Activated T-helper 17 cell treated with anti-CD3 and anti-CD28 coated beads, Interleukin-2, amount 50 U/mL, for 72 hours (primary cell): ENCODE measurements at places on chromosomes 5 and 9.

- H3K4me3 ChIP-seq, result no peak overlapping the region
- H3K36me3 ChIP-seq, result no peaks in the 10 kb centered on the region
- no peak for ATAC-seq
- H3K4me1 ChIP-seq, result no peaks in the 10 kb centered on the region
- peaks cover 4% of the 10 kb centered on the region for H3K27me3 ChIP-seq
Measured at GRCh38 chr9:86801246-86801645, 146.1 kb downstream of the GAS1 start.

DNA sequence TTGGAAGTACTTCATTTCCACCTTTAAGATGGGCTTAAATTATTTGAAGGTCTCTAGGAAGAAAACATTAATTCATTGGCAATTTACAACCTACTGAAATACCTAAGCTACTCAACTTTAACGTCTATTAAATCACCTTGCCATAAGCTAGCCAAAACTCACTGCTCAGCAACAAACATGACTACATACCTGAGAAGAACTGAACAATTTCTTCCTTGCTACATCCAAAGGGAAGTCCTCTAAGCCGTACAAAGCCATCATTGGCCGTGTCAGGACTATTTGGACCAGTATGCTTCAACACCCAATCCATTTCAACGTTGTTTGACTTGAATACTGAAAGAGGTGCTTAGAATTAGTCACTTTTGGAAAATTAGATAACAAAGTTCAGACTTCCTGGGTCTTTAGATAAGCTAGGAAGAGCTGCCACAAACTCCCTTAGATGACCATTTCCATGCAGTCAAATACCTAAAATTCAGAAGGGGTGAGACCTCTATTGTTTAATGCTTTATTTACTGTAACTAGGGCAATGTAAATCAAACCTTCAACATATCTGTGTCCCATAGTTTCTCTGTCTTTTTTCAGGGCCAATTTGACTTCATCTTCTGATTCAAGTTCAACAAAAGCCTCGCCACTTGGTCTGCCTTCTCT lies 2.6 kb downstream of the HNRNPH1 start:
- ATAC-seq, result no peak
- H3K27ac ChIP-seq, result peak overlapping the region; percentile 100
- H3K4me3 ChIP-seq, result peak overlapping the region; percentile 98
- peaks cover 53% of the 10 kb centered on the region for H3K4me1 ChIP-seq
- H3K27me3 ChIP-seq, result no peaks in the 10 kb centered on the region

- no peak overlapping the region for H3K4me3 ChIP-seq
- peak; percentile 79 for ATAC-seq
Measured at GRCh38 chr5:151315998-151316597, 12.5 kb upstream of the SLC36A3 start.

DNA sequence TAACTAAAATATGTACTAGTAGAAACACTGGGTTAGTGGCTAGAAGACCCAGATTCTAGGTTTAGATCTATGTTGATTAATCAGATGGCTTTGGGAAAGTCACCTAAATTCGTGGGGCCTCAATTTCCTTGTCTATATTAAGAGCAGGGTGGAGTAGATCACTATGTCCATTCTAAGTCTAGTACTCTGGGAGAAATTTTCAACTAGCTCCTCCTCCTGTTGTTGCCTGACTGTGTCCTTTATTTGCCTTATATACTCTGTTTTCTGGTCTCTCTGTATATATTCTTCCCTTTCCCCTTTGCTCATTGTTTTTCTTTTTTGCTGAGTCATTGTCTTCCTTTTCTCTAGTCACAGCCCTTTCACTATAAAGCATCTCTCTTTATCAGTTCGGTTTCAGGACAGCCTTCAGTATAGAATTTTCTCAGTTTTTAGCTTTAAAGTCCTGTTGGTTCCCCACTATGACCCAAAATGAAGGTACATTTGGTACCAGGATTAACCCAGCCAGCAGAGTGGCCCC lies 44.5 kb upstream of the CDH6 start:
- no peaks in the 10 kb centered on the region for H3K4me1 ChIP-seq
- no peak overlapping the region for H3K27ac ChIP-seq
- H3K36me3 ChIP-seq, result no peaks in the 10 kb centered on the region
- H3K4me3 ChIP-seq, result no peak overlapping the region
- ATAC-seq, result no peak

DNA sequence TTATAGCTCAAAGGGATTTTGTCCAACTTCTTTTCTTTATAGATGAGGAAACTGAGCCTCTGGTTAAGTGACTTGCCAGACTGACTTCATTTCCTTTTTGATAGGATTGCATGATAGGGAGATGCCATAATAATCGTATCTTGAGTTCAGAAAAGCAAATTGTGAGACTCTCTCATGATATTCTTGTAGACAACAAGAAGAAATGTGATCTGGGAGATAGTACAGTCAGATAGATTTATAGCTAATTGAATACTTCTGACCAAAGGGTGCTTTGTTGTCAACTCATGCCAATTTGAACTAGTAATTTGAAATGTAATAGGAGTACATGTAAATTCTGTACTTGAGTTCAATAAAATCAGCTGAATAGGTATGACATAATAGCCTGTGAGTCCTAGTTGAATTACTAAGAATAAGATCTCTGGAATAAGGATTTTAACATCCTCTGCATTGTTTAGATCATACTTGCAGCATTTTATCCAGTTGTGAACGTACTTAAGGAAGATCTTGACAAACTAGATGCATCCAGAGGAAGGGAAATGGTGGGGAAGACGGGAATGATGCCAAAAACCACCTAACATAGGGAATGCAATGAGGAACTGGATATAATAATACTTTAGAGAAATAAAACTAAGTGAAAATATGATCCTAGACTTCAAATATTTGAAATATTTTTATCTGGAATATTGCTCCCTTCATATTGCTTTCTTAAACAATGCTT lies 25.5 kb downstream of the CWC27 start:
- H3K27me3 ChIP-seq, result no peaks in the 10 kb centered on the region
- peaks cover 64% of the 10 kb centered on the region for H3K36me3 ChIP-seq
- no peak overlapping the region for H3K27ac ChIP-seq
- no peak overlapping the region for H3K4me3 ChIP-seq

DNA sequence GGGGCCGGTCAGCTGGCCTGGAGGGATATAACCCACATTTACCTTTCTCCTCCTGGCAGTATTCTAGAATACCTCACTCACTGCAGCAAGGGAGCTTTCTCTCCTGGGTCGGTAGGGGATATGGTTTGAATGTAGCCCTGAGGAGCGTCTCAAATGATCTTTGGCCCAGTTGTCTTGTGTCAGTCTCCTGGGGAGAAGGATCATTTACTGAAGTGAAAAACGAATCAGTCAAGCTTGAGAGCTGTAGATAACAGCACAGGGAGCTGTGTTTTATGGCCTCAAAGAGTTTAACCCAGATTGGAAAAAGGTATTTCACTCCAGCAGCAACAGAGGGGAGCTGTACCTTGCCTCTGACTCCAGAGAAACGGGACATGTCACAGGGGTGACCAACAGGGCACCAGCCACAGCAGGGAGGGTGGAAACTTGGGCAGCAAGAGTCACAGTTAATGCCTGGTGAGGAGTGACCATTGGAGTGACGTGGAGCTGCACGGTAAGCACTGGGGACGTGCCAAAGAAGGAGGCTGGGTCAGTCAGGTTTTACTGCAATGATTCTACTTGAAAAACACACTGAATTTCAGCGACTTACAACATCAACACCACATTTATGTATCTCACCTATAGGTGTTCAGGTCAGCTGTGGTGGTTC lies 29.8 kb upstream of the ZFR start:
- peak overlapping the region; percentile 25 for H3K27ac ChIP-seq
- no peaks in the 10 kb centered on the region for H3K36me3 ChIP-seq
- H3K4me1 ChIP-seq, result no peaks in the 10 kb centered on the region
- no peaks in the 10 kb centered on the region for H3K27me3 ChIP-seq
- no peak for ATAC-seq

DNA sequence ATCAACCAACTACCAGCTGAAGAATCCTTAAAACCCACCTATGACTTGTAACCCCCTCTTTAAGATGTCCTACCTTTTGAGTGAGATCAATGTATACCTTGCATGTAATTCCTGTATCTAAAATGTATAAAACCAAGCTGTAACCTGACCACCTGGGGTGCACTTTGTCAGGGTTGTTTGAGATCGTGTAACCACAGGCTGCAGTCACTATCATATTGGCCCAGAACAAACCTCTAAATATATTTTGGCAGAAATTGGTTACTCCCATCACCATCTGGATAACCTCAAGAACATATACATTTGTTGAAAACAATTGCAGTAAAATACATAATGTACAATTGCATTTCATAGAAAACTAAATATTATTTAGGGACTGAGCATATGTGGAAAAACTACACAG lies 8.4 kb downstream of the CARNMT1 start:
- peaks cover 39% of the 10 kb centered on the region for H3K36me3 ChIP-seq
- H3K27ac ChIP-seq, result no peak overlapping the region
- ATAC-seq, result no peak
- peaks cover 28% of the 10 kb centered on the region for H3K4me1 ChIP-seq
- no peak overlapping the region for H3K4me3 ChIP-seq

- no peaks in the 10 kb centered on the region for H3K36me3 ChIP-seq
- ATAC-seq, result no peak
- no peak overlapping the region for H3K4me3 ChIP-seq
- no peaks in the 10 kb centered on the region for H3K4me1 ChIP-seq
- H3K27ac ChIP-seq, result no peak overlapping the region
Measured at GRCh38 chr5:149135536-149136201, 5.6 kb upstream of the ABLIM3 start.

- no peak overlapping the region for H3K4me3 ChIP-seq
- H3K27me3 ChIP-seq, result no peaks in the 10 kb centered on the region
- H3K36me3 ChIP-seq, result peaks cover 5% of the 10 kb centered on the region
- ATAC-seq, result no peak
Measured at GRCh38 chr5:160395111-160395510, 4.7 kb downstream of the FAM200C start.

DNA sequence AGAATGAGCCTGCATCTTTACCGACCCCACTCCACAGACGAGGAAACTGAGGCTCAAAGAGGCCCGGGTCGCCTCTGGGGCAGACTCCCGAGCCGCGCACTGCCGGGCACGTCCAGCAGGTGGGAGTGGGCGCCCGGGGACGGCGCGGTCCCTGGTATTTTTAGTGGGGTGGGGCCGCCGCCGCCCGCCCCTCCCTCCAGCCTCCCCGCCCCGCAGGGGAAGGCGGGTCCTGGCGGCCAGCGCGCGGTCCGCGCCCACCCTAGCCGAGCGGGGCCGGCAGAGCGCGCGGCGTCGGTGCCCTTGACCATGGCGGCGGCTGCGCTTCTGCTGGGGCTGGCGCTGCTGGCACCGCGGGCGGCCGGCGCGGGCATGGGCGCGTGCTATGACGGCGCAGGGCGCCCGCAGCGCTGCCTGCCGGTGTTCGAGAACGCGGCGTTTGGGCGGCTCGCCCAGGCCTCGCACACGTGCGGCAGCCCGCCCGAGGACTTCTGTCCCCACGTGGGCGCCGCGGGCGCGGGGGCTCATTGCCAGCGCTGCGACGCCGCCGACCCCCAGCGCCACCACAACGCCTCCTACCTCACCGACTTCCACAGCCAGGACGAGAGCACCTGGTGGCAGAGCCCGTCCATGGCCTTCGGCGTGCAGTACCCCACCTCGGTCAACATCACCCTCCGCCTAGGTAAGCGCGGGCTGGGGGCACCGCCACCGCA lies at the start of gene LAMC3:
TSS of gene LAMC3 (plus strand) at position 266 of the 710 bp plus-strand sequence. CDS start at position 307, 41 bp downstream.
- no peaks in the 10 kb centered on the region for H3K4me1 ChIP-seq
- peak within 1 kb of the TSS; percentile 15 for H3K4me3 ChIP-seq
- H3K27ac ChIP-seq, result no peak within 1 kb of the TSS
- H3K36me3 ChIP-seq, result no peaks in the 10 kb centered on the region
